ENCODE measurements at places on chromosomes 7 and 10.

DNA sequence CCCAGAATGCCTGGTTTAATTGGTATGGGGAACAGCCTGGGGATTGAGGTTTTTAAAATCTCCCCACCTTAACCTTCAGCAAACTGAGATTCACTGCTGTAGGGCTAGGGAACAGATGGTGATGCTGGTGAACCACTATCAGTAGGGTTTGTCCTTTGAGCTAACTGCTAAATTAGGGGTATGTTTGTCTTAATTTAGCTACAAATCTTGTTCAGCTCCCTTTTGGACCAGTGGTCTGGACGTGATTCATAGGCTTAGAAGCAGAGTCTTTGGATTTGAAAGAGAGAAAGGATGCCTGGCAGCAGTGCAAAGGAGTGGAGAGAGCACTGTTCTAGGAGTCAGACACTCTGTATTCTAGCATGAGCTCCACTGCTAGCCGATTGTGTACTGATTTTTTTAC lies 2.8 kb downstream of the HDAC9 start:
- no peak for DNase-seq

GRCh38 chr7:82530361-82530760 lies 86.8 kb upstream of the CACNA2D1 start:
- DNase-seq: no peak

GRCh38 chr10:125929618-125930017 lies 33.3 kb downstream of the FANK1 start:
- peak; percentile 19 for DNase-seq

DNA sequence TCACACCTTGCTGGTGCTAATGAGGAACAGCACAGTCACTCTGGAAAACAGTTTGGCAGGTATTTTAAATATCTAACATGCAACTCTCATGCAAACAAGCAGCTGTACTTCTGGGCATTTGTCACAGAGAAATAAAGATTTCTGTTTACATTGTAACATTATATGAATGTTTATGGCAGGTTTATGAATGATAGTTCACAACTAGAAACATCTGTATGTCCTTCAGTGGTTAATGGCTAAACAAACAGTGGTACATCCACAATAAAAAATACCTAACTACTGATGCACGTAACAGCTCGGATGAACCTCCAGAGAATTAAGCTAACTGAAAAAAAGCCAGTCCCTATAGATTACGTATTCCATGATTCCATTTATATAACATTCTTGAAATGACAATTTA lies 109.6 kb downstream of the GPR37 start:
- no peak for DNase-seq

- peak; percentile 28 for DNase-seq
These were observed 81.6 kb downstream of the ARHGAP22 start for GRCh38 chr10:48523212-48523819.

DNA sequence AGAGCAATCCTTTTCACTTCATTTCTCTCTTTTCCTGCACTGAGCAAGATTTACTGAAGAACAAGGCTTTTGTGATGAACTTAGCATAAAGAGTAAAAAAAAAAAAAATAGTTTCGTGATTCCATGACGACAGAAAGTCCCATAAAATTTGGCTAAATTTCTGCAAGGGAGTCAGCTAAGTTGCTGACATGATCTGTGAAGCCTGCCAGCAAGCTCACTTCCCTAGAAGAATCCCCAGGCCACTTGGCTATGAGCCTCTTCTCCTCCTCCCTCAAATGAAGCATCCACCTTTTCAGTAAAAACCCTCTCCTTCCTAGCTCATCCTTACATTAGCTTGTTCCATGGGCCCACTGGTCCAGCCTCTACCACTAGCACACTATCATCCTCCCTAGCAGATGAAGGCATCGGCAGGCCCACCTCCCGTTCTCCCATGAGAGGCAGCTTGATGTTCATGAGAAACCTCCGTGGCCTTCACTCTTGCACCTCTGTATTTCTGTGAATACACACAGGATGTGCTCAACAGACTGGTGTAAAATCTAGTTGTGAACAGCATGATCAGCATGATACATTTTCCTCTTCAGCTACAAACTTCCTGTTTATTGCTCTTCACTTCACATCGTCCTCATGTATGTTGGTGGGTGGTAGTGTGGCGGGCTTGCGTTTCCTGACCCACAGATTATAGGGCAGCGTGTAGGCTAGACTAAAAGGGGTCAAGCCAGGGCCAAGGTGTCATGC lies 30.9 kb downstream of the GIMAP8 start:
- no peak for DNase-seq

GRCh38 chr10:3825244-3825643 lies 40.2 kb upstream of the KLF6 start:
- peak; percentile 89 for DNase-seq

DNA sequence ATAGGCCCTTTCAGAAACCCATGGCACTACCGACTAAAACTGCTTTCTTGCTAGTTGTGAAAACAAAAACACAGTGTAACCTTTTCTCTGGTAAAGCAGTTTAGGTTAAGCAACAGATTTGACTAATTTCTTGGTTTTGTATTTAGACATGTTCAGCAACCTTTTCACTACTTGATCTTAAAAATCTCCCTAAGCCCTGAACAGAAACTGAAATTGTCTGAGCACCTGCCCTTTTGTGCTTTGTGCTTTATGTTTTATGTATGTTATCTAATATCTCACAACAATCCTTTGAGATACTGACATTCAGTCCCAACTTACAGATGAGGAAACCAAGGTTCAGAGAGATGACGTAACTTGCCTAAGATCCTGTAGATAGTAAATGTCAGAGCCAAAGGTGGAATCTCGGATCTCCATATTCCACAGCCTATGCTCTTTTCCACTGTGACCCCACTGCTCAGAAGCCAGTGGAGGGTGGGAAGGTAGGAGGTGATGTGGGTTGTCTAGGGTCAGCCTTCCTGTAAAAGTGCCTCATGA lies 146.6 kb downstream of the LCOR start:
- no peak for DNase-seq

- no peak for DNase-seq
These were observed 189.2 kb upstream of the PODXL start for GRCh38 chr7:131745390-131746248.

DNA sequence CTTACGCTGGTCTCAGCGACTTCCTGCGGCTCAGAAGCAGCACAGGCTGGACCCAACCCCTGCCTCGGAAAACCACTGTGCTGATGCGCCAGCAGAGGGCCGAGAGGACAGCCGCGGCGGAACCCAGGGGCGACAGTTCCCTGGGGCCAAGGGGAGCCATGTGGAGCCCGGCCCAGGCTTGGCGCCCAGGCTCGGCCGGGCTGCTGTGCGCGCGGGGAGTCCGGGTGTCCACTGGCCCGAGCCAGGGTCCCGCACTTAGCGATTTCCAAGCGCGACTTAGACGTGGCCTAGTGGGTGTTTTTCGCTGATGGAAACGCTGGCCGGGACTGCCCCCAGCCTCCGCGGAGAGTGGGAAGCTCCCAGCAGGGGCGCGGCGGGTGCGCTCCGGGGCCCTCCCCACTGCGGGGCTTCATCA lies 18.6 kb upstream of the ZNF32 start:
- no peak for DNase-seq

All from transverse colon (tissue), 4 donors.